Urinary bladder (tissue), 4 donors: ENCODE measurements at places on chromosomes 5 and 9. TPM values are rescaled to one million over a fixed set of nuclear protein-coding genes. Genes with fewer than 3 reads are reported as not detected.

CA9 gene
- total RNA-seq: 0.37 TPM

BARHL1 gene
- total RNA-seq: not detected

SLC36A3 gene
- total RNA-seq: not detected

CCIN gene
- 1.1 TPM for total RNA-seq

SPATA31A1 gene
- not detected for total RNA-seq

DNA sequence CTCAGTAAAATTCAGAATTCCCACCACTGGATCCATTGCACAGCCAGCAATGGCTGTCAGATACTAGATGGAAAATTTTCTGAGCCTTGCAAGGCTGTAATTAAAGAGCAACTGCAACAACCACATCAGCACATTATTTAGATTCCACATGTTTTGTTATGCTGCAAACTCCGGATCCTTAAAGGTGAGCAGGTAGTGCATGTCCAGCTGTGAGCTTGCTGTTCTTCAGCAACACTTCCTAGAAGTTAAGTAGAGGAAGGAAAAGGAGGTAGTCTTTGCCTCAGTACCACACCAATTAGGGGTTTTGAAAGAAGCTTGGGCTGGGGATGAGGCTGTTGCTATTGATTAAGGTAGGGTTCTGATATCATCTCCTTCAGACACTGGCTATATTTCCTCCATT is 144.3 kb downstream of the AUH start:
- DNase-seq: no peak

- no peak for DNase-seq
Observed at GRCh38 chr5:33049298-33049697, 338.2 kb downstream of the NPR3 start.

DNA sequence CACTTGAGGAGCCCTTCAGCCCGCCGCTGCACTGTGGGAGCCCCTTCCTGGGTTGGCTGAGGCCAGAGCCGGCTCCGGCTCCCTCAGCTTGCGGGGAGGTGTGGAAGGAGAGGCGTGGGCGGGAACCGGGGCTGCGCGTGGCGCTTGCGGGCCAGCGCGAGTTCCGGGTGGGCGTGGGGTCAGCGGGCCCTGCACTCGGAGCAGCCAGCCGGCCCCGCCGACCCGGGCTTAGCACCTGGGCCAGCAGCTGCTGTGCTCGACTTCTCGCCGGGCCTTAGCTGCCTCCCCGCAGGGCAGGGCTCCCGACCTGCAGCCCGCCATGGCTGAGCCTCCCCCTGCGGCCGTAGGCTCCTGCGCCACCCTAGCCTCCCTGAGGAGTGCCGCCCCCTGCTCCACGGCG is 6.2 kb upstream of the SHB start:
- DNase-seq: no peak

GRCh38 chr5:83496626-83497025 is 25.1 kb downstream of the VCAN start:
- no peak for DNase-seq

- DNase-seq: no peak
Observed at GRCh38 chr9:8346296-8346695, 546.7 kb upstream of the DMAC1 start.

DNA sequence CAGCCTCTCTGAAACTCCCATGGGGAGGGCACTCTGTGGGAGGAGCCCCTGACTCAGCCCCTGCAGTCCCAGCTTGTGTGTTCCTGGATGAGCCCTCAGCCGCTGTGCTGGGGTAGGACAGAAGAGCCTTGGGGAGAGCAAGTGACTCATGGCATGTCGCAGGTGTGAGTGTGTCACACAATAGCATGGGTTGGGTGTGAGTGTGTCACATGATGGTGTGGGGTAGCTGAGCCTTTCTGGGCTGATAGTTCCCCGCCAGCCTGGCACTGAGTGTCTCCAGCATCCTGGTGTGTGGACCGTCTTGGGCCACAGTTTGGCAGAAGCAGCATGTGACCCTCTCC is 83.4 kb downstream of the PHF2 start:
- no peak for DNase-seq

DNA sequence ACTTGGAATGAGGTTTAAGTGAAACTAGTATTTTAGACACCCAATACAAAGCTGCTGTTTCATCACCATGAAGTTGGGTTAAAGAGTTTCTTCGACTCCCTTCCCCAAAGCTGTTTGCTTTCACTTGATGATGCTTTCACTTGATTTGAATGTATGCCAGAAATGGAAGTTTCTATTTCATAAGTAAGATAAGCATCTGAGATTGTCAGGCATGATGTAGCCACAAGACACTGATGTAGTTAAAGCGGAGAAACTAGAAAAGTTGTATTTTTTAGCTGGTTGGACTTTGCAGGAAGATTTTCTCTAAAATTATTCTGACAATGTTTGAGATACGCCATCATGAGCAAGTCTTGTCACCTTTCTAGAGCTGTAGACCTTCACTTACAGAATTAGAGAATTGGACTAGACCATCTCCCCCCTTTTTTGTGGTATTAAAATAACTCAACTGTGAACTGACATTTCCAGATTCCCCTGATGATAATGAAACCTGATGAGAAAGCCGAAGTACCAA is 20.0 kb downstream of the MOCS2 start:
- DNase-seq: no peak

DNA sequence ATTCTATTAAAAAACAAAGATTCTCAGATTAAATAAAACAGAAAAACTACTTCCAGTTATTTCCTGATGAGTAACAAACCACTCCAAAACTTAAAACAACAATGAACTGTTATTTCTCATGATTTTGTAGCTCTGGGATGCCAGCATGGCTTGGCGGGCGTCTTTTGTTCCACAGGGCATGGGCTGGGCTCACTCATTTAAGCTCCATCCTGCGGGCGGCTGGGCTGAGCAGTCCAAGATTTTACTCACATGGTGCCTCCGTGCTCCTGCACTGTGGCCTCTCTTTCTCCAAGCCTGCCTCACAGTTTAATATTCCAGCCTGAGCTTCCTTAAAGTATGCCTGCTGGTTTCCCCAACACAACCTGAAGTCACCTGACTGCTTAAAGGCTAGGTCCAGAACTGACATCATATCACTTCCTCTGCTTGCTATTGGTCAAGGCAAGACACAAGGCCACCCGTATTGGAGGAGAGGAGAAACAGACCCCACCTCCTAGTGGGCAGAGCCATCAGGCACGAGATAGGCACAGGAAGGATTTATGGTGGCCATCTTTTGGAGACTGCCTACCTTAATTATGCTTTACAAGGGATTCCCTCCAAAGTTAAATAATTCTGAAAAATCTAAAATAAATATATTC is 41.6 kb upstream of the ZBTB43 start:
- DNase-seq: no peak

DNA sequence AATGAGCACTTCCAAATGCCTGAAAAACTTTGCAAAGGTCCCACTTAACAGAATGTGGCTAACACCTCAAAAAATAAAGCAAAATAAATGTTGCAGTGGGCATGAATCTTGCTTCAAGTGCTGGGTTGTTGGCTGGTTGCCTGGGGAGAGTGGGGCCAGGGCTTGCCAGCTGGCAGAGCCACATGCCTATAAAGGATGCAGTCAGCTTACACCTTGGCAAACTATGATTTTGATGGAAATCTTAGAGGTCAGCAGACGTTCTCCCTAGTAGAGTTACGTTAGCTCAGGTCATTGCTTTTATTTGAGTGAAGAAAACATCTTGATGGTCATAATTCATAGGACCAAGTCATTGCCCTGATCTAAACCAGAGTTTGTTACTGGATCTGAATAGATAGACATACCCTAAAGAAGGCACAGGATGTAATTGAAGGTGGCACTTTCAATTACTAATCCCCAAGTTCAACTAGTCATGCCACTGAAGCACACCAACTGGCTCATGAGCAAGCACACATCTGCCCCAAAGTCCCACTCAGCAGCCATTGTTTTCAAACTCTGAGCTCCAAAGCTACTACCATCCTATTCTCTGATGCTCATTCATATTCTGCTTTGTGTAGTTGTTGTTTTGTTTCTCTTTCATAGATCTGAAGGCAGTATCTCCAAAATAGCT is 51.2 kb upstream of the ZSWIM6 start:
- DNase-seq: no peak

DNA sequence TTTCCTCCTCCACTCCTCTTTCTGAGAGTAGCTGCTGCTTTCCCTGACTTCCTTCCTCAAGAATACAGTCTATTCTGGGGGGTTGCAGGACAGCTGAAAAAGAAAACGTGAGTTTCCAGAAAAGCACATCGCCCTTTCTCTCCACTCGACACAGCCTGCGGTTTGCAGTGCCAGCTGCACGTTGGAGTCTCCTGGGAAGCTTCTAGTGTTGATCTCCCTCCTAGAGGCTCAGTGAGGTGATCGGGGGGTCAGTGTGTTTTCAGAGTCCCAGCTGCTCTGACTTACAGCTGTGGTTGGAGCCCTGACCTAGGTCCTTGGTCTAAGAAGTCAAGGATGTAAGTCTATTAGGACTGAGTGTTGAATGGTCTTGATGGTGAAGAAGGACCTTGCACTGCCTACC is 25.0 kb upstream of the SUSD3 start:
- DNase-seq: no peak

DNA sequence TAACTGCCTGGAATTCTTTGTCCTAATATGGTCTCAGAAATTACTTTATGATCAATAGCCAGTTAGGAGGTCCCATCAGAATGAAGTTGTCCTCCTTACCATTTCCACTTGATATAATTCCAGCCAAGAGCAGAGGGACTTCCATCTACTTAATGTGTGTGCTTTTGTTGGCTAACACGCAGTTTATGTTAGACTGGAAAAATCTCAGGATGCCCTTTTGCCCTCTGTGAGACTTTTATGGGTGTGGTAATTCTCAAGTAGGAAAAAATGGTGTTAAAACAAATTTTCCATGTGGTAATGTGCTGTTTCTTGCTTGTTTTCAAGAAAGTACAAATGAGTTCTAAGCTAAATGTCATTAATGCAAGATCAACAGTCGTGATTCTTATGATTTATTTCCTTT is 327.1 kb downstream of the MTRR start:
- no peak for DNase-seq
